ENCODE measurements at places on chromosomes 7 and 10.

- peaks cover 63% of the 10 kb centered on the region for H3K36me3 ChIP-seq
- peaks cover 25% of the 10 kb centered on the region for H3K4me1 ChIP-seq
- H3K27me3 ChIP-seq: no peaks in the 10 kb centered on the region
- DNase-seq: no peak
Measured at GRCh38 chr7:99452541-99452940, 13.4 kb downstream of the ATP5MF start.

GRCh38 chr7:46257761-46258448 lies 336.8 kb upstream of the IGFBP3 start:
- no peaks in the 10 kb centered on the region for H3K4me1 ChIP-seq
- no peak for DNase-seq
- H3K4me3 ChIP-seq: no peak overlapping the region
- H3K27me3 ChIP-seq: no peaks in the 10 kb centered on the region
- H3K27ac ChIP-seq: no peak overlapping the region

- H3K27me3 ChIP-seq: no peaks in the 10 kb centered on the region
- H3K4me3 ChIP-seq: no peak overlapping the region
- H3K4me1 ChIP-seq: no peaks in the 10 kb centered on the region
- H3K36me3 ChIP-seq: no peaks in the 10 kb centered on the region
Measured at GRCh38 chr10:87635498-87636312, 24.0 kb upstream of the PAPSS2 start.

- H3K27ac ChIP-seq: no peak overlapping the region
- H3K27me3 ChIP-seq: no peaks in the 10 kb centered on the region
- DNase-seq: no peak
Measured at GRCh38 chr7:37432281-37432920, 16.3 kb downstream of the ELMO1 start.

- no peak for DNase-seq
- no peak overlapping the region for H3K4me3 ChIP-seq
- H3K36me3 ChIP-seq: peaks cover 83% of the 10 kb centered on the region
- H3K27ac ChIP-seq: no peak overlapping the region
- H3K4me1 ChIP-seq: no peaks in the 10 kb centered on the region
- H3K27me3 ChIP-seq: no peaks in the 10 kb centered on the region
Measured at GRCh38 chr7:2201686-2202360, 30.9 kb downstream of the MAD1L1 start.

DNA sequence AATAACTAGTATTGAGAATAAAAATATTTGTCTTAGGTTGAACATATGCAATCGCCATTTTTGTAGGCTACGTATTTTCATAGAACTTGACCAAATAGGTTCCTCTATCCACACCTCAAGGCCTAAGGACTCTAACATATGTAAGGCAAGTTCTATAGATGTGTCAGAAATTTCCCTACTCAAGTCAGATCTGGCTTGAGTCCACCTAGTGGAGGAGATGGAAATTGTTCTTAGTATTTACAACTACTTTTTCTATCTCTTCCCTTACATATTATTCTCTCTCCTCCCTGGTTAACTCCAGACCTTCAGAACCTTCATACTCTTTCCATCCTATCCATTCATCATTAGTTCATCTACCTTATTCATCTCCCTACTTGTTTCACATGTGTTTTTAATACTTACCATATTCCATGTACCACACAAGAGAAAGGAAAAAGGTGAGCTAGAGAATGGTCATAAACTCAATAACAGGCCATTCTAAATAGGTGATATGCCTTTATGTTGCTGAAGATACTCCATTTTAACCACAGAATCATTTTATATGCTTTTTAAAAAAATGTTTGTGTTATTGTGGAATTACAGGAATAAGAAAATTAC lies 174.5 kb upstream of the HDAC9 start:
- no peaks in the 10 kb centered on the region for H3K36me3 ChIP-seq
- H3K4me1 ChIP-seq: peaks cover 16% of the 10 kb centered on the region
- no peaks in the 10 kb centered on the region for H3K27me3 ChIP-seq
- no peak overlapping the region for H3K4me3 ChIP-seq
- DNase-seq: no peak

DNA sequence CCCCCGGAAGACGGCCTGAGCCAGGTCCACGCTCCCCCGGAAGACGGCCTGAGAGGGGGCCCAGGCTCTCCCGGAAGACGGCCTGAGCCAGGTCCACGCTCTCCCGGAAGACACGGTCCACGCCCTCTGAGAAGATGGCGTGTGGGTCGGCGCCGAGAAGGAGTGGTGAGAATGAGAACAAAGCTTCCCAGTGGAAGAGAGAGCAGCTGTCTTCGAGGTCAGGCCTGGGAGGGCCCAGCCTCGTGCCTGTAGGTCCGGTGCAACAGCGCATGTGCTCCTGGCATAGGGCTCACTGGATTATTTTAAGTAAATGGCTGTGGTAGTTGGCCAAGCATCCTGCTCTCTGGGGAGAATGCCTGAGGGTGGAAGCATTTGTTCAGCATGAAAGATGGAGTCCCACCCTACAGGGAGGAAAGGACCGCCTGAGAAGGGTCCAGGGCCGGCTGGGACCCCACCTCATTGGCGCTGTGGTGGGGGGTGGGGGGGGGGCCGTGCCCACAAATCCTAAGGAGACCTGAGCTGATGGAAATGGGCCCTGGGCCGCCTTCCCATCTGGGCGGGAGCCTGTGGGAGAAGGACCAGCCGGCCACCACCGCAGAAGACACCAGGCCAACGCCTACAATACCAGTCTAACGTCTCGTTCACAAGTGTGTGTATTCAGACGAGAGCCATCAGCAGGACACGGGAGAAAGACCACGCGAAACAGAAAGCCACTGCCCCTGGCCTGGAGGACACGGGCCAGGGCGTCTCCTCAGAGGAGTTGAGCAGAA lies 210.0 kb downstream of the WDR37 start:
- no peak for DNase-seq
- H3K4me3 ChIP-seq: no peak overlapping the region
- H3K36me3 ChIP-seq: no peaks in the 10 kb centered on the region
- H3K27me3 ChIP-seq: no peaks in the 10 kb centered on the region
- H3K27ac ChIP-seq: no peak overlapping the region

DNA sequence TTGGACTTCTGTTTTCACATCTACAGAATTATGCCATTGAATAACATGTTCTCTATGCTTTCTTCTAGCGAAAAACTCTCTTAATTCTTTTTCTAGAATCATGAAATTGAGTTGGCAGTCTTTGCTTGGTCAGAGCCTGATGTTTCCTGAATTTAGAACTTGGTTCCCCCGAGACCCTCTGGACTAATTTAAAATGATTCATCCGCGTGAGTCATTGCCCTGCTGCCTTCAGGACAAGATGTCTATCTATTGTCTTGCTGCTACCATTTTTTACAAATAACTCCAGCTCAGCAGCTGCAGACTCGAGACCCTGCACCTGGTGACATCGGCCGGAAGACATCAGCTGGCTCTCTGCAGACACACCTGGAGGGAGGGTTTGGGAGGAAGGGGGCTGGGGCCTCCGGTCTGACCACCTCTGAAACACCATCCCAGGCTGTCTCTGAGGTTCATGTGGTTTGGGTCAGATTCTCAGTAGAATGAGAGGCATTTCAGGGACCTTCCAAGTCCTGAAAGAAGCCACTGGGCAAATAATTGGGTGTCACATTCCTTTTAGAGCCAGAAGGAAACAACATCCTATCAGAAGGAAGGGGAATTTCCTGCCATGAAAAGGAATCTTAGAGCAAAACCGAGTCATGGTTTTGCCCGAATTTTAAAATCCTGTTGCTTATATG lies 20.9 kb upstream of the KLF6 start:
- no peaks in the 10 kb centered on the region for H3K36me3 ChIP-seq
- no peaks in the 10 kb centered on the region for H3K27me3 ChIP-seq

- DNase-seq: no peak
- H3K27ac ChIP-seq: no peak overlapping the region
- no peaks in the 10 kb centered on the region for H3K36me3 ChIP-seq
- H3K4me3 ChIP-seq: no peak overlapping the region
Measured at GRCh38 chr10:110651044-110651958, 7.2 kb downstream of the RBM20 start.

GRCh38 chr10:36676756-36677430 lies 448.5 kb upstream of the ANKRD30A start:
- no peak overlapping the region for H3K27ac ChIP-seq
- no peak overlapping the region for H3K4me3 ChIP-seq

DNA sequence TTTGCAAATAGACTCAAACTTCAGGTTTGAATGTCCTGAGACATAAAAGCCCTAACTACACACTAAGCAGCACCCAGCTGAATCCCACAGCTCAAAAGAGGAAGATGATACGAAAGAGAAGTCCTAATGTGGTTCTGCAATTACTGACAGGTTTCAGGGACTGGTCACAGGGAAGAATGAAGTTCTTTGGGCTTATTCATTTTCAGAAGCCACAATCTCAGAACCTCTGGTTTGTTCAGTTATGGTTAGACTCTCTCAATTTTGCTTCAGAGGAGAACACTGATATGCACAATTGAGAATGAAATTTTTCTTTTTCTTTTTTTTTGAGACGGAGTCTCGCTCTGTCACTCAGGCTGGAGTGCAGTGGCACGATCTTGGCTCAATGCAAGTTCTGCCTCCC lies 94.6 kb upstream of the FAM180A start:
- no peaks in the 10 kb centered on the region for H3K36me3 ChIP-seq
- no peak overlapping the region for H3K4me3 ChIP-seq
- no peaks in the 10 kb centered on the region for H3K4me1 ChIP-seq
- DNase-seq: no peak
- no peaks in the 10 kb centered on the region for H3K27me3 ChIP-seq

- no peak for DNase-seq
- no peak overlapping the region for H3K27ac ChIP-seq
- H3K4me3 ChIP-seq: no peak overlapping the region
Measured at GRCh38 chr7:1014681-1015080, 29.7 kb upstream of the GPR146 start.

DNA sequence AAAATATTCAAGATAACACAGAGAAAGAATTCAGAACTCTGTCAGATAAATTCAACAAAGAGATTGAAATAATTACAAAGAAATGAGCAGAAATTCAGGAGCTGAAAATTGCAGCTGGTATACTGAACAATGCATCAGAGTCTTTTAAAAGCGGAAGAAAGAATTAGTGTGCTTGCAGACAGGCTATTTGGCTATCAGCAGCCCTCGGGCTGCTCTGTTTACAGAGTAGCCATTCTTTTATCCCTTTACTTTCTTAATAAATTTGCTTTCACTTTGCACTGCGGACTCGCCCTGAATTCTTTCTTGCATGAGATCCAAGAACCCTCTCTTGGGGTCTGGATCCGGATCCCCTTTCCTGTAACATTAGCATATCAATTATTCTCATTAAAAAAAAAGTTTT lies 1040.0 kb downstream of the SORCS3 start:
- no peak overlapping the region for H3K27ac ChIP-seq
- H3K36me3 ChIP-seq: no peaks in the 10 kb centered on the region
- no peak overlapping the region for H3K4me3 ChIP-seq
- no peaks in the 10 kb centered on the region for H3K4me1 ChIP-seq

DNA sequence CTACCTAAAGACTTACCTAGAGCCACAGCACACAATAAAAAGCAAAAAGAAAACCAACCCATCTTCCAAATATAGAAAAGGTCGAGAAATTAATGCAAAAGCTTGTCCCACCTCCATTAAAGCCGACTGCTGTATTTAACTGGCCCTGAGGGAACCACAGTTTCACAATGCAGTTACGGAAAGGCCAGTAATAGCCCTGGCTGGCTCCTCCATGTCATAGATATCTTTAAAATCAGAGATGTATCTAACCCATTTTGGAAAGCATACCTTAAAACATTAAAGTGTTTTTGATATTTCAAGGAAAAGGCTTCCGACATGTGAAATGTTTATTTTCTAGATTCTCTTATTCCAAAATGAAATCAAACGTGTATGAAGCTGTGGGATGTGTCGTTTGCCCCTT lies 23.0 kb downstream of the HDAC9 start:
- no peak overlapping the region for H3K27ac ChIP-seq
- H3K36me3 ChIP-seq: no peaks in the 10 kb centered on the region
- DNase-seq: no peak
- H3K27me3 ChIP-seq: no peaks in the 10 kb centered on the region

Data from esophagus squamous epithelium (tissue), 5 donors.